GM13976 (cell line): ENCODE measurements at places on chromosomes 16 and 17.

GRCh38 chr17:27947005-27947406, 53.8 kb upstream of the LYRM9 start:
- no peak for DNase-seq

GRCh38 chr17:60947100-60947499, 269.4 kb downstream of the BCAS3 start:
- DNase-seq, result no peak

DNA sequence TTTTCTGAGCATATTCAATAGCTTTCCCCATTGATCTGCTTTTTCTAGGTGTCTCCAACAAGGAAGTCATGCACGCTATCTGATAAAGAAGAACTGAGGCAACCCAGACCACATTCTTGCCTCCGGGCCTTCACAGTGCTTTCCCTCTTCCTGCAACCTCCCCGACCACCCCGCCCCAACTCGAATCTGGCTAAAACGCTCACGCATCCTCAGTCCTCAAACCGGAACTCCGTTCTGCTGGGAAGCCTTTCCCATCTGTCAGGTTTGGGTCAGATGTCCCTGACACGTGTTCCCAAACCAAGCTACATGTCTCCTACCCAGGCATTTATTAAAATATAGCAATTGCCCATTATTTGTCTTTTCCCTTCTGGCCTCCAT, 112.7 kb downstream of the VPS53 start:
- no peak for DNase-seq

GRCh38 chr16:75644240-75645012, 3.0 kb downstream of the KARS1 start:
- DNase-seq, result no peak

- DNase-seq, result no peak
Measured at GRCh38 chr16:87945351-87946042, 5.7 kb upstream of the BANP start.

GRCh38 chr16:85628645-85629044, 15.5 kb downstream of the GSE1 start:
- no peak for DNase-seq

GRCh38 chr16:75087375-75087979, 29.1 kb downstream of the LDHD start:
- DNase-seq, result no peak

- DNase-seq, result no peak
Measured at GRCh38 chr16:84368308-84368996, at the start of gene ATP2C2. Gene ATP2C2 (plus strand): TSS chr16:84368538. CDS start chr16:84368616, 78 bp downstream.

DNA sequence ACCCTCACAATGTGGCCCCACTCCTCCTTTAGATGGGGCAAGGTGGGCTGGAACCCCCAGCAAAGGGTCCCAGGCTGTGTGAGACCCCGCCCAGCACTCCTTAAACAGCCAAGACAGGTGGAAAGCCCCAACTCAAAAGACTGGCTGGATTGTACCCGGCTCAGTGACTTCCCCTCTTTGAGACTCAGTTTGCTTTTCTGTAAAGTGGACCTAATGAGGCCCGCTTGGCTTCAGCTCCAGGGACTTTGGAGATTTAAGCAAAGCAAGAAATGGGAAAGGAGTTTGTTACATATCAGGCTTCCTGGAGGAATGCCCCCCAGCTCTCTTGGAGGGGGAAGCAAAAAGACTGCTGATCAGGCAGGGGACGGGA, 39.3 kb downstream of the SNX20 start:
- no peak for DNase-seq

DNA sequence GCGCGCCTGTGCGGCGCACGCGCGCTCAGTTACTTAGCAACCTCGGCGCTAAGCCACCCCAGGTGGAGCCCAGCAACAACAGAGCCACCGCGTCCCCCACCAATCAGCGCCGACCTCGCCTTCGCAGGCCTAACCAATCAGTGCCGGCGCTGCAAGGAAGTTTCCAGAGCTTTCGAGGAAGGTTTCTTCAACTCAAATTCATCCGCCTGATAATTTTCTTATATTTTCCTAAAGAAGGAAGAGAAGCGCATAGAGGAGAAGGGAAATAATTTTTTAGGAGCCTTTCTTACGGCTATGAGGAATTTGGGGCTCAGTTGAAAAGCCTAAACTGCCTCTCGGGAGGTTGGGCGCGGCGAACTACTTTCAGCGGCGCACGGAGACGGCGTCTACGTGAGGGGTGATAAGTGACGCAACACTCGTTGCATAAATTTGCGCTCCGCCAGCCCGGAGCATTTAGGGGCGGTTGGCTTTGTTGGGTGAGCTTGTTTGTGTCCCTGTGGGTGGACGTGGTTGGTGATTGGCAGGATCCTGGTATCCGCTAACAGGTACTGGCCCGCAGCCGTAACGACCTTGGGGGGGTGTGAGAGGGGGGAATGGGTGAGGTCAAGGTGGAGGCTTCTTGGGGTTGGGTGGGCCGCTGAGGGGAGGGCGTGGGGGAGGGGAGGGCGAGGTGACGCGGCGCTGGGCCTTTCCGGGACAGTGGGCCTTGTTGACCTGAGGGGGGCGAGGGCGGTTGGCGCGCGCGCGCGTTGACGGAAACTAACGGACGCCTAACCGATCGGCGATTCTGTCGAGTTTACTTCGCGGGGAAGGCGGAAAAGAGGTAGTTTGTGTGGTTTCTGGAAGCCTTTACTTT, at the start of gene UBB:
Gene UBB (plus strand): TSS at position 452 of the 856 bp plus-strand sequence. CDS start 817 bp downstream, outside the sequence.
- peak; percentile 94 for DNase-seq

- DNase-seq, result no peak
Measured at GRCh38 chr17:74253036-74253435, 21.0 kb upstream of the DNAI2 start.

DNA sequence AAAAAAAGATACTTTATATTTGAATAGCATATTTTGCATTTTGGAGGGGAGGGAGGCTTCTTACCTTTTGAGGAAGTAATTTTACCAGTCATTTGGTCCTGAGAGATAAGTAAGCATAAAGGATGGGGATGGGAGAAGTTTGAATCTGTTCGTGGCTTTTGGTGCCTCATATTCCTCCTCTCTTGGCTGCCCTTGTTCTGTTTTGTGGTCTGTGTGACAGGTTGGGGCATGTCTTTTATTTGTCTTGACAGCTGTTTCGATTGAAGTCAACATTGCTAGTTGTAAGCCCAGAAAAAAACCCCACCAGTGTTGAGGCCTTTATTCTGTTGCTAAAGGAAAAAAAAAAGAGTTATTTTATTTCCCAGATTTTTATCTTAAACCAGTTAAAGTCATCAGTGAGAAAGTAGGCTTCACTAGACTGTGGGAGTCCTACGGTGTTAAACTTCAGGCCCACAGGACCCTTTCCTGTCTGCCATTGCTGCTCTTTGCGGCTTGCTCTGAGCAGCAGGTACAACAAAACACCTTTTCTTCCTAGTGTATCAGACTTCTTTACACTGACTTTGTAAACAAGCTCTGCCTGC, 11.4 kb downstream of the SLC7A6 start:
- DNase-seq, result peak; percentile 66

- DNase-seq, result no peak
Measured at GRCh38 chr16:68003031-68003430, 3.7 kb upstream of the DPEP2 start.

GRCh38 chr17:61201211-61201610, 198.4 kb upstream of the TBX2 start:
- DNase-seq, result no peak

- DNase-seq, result no peak
Measured at GRCh38 chr16:54341892-54342776, 55.5 kb upstream of the IRX3 start.

DNA sequence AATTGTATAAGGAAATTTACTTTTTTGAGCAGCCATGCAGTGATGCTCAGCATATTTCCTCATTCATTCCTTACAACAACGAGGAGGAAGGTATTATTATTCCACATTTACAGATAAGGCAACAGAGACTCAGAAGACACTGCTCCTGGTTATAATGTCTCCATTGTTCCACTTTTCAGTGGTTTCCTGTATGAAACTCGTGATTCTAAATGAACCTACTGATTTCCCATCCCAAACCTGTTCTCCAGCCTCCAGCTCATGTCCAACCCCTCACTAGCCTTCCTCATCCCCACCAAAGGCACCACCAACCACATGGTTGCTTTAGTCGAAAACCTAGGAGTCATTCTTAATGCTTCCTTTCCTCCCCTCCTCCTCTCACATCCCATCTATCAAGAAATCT, 12.5 kb upstream of the ERCC4 start:
- no peak for DNase-seq

DNA sequence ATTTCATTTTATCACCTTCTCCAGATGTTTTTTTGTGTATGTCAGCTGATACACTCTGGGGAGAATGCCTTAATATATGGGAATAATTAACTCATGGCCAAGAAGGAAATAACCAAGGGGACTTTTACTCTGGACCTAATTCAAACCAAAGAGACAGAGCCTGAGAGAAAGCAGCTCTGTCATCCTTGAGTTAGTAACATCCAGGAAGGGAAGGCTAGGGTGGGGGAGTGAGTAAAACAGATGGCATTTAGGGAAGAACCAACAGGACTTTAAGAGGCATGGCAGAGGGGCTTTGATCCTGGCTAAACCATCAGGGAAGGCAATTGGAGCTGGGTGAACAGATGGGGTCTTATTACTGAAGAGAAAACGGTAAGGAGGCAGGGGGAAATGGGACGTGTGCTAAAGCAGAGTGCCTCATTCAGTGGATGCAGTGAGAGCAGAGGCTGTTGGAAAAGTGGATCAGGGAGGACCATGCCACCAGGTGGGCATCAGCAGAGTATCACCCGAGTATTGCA, 2.5 kb upstream of the SMPD3 start:
- no peak for DNase-seq

DNA sequence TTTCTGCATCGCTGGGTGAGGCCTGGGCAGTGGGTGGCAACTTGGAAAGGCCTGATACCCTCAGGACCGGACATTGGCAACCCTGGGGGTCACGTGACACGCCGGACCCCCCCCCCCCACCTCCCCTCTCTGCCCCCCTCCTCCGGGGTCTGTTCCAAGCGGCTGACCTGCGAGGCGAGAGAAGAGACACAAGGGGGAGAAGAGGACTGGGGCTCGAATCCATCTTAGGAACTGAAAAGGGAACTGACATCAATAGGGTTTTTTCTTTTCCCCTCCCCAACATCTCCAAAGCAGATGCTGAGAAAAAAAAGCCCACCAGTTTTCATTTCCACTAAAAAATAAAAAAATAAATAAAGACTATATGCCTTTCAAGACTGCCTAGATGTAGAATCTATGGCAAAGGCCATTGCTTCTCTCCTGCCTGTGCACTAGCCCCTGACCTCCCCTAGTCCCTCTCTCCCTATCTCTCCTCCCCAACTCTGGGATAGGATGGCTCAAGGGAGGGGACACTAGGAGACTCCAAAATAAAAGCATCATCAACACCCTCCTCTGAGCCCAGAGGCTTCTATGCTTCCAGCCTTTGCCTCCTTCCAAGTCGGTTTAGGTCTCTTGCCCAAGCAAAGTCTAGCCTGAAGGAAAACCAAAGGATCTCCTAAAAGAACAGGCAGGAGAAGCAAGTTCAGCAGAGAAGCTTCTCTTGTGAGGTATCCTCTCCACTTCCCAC, 7.7 kb upstream of the HOXB2 start:
- no peak for DNase-seq

DNA sequence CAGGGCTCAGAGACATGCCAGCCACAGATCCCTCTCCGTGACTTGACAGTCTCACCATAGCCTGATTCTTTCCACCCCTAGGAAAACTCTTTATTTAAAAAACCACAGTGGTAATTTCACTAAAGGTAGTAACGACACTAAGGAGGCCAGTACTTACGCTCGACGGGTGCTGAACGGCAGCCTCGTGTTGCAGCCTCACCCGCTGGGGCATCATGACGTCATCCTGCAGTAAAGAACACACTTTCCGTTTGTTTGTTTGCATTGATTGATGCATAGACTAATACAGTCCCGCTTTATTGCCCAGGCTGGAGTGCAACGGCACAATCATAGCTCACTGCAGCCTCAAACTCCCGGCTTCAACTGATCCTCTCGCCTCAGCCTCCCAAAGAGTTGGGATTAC, 65.1 kb upstream of the METRNL start:
- no peak for DNase-seq

DNA sequence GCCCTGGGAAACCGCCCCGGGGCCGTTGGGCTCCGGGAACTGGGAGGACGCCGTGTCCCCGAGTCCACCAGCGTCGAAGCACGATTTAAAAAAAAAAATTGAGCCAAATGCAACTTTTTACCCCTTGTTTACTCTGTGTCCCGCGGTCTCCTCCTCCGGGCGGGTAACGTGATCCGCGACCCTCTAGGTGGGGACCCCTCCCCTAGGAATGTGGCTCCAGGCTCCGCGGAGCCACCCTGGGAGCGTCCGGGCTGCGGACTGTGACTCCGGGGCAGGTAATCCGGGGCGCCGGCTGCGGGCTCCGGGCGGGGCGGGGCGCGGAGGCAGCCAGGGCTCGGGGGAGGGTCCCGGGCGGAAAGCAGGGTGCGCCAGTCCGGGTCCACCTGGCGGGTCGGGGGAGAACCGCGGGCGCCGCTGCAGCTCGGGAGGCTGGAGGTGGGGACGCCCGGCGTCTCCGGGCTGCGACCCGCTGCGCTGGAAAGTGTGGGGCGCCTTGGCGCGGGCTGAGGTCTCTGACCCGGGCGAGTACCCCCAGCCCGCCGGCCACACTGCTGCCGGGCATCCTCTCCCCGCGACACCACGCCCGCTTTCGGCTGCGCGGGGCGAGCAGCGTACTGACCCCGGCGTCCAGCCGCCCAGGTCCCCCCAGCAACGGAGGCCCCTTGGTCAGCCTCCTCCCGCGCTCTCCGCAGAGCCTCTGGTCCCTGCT, 852 bp upstream of the HELZ start:
- DNase-seq, result peak; percentile 57

GRCh38 chr17:74394977-74395376, 27.7 kb downstream of the GPR142 start:
- DNase-seq, result no peak

GRCh38 chr16:27237219-27238015, 31.2 kb downstream of the NSMCE1 start:
- DNase-seq, result peak; percentile 80

- DNase-seq, result no peak
Measured at GRCh38 chr17:62080647-62081046, 15.6 kb upstream of the MED13 start.

- DNase-seq, result no peak
Measured at GRCh38 chr16:84597931-84598351, 19.9 kb downstream of the COTL1 start.

GRCh38 chr17:27429666-27430382, 26.4 kb upstream of the KSR1 start:
- no peak for DNase-seq

- peak; percentile 75 for DNase-seq
Measured at GRCh38 chr17:44348234-44348987, 3.3 kb downstream of the GRN start.

- no peak for DNase-seq
Measured at GRCh38 chr17:81231121-81231645, 7.7 kb downstream of the TEPSIN start.

GRCh38 chr16:1670866-1671265, 7.2 kb upstream of the JPT2 start:
- no peak for DNase-seq

GRCh38 chr16:89969741-89970410, 21.3 kb downstream of the DEF8 start:
- no peak for DNase-seq
